Frontal cortex (tissue), 4 donors: ENCODE measurements at places on chromosomes 12 and 14. TPM values are rescaled to one million over a fixed set of nuclear protein-coding genes. Genes with fewer than 3 reads are reported as not detected.

DNA sequence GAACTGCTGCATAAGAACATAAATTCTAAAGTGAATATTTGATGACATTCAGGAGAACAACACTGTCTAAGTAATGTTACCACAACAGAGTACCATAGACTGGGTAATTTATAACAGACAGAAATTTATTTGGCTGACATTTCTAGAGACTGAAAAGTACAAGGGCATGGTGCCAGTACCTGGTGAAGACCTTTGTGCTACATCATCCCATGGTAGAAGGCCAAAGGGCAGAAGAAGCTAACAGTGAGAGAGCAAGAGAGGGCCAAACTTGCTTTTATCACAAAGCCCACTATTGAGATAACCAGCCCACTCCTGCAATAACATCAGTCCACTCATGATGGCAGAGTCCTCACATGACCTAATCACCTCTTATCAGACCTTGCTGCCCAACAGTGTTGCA, 88.8 kb downstream of the FIGNL2 start:
- no peak for DNase-seq

- no peak for DNase-seq
Observed at GRCh38 chr12:67482751-67483661, 165.5 kb upstream of the DYRK2 start.

The CYP27B1 gene
- not detected for total RNA-seq

DNA sequence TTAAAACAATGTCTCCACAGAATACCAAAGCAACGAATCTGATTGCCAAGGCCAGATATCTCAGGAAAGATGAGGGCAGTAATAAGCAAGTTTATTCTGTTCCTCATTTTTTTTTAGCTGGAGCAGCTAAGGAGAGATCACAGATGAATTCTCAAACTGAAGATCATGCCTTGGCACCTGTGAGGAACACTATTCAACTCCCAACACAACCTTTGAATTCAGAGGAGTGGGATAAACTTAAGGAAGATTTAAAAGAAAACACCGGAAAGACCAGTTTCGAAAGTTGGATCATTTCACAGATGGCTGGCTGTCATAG, 994 bp downstream of the PRORP start:
- no peak for DNase-seq

The PHLDA1 gene
- 20.0 TPM for total RNA-seq
